ENCODE measurements at places on chromosomes 3 and 15.

- DNase-seq: no peak
Observed at GRCh38 chr15:71728881-71729280, 81.5 kb upstream of the NR2E3 start.

- DNase-seq: no peak
Observed at GRCh38 chr3:43453981-43454380, 167.6 kb downstream of the SNRK start.

GRCh38 chr3:192848371-192849233, 69.1 kb downstream of the MB21D2 start:
- no peak for DNase-seq

DNA sequence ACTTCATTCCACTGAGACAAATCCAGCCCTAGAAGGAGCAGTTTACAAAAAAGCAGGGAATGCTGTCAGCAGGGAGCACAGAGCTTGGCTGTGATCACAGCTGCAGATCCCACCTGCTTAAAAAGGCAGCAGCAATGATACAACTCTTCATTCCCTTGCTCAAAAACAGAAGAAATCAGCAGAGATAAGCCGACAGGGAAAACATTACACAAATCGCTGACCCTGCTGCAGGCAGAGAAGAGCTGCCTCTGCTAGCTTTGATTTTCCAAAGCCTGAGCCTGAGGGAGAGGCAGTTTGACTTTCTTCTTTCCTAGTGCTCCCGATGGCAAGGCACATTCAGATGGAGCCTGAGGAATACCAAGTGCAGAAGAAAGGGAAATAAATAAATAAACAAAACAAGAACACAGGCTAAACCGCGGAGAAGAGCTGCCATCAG, 80.2 kb downstream of the SHQ1 start:
- no peak for DNase-seq

DNA sequence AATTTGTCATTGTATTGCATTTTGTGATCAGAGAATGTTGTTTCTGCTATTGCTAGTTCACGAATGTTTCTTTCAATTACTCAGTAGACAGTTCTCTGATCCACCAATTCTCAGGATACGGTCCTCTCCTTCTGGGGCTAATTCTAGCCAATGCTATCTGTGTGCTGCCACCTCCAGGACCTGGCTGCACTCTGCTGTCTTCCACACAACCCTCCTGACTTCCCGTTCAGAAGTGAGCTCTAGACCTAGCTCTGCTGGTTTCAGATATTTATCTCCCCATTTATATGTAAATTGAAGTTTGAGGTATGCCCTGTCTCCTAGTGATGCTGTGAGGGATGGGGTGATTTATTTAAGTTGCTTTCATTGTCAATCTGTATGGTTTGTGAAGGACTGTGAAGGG, 21.7 kb upstream of the UBL7 start:
- DNase-seq: no peak

All from stimulated activated CD4-positive, alpha-beta T cell treated with anti-CD3 and anti-CD28 coated beads, Interleukin-1b, Interleukin-23, amount 100 ng/mL, for 4 hours (primary cell).